Stimulated activated CD4-positive, alpha-beta T cell treated with anti-CD3 and anti-CD28 coated beads, Interleukin-1b, Interleukin-23, amount 100 ng/mL, for 4 hours (primary cell): ENCODE measurements at places on chromosomes 2 and 18.

DNA sequence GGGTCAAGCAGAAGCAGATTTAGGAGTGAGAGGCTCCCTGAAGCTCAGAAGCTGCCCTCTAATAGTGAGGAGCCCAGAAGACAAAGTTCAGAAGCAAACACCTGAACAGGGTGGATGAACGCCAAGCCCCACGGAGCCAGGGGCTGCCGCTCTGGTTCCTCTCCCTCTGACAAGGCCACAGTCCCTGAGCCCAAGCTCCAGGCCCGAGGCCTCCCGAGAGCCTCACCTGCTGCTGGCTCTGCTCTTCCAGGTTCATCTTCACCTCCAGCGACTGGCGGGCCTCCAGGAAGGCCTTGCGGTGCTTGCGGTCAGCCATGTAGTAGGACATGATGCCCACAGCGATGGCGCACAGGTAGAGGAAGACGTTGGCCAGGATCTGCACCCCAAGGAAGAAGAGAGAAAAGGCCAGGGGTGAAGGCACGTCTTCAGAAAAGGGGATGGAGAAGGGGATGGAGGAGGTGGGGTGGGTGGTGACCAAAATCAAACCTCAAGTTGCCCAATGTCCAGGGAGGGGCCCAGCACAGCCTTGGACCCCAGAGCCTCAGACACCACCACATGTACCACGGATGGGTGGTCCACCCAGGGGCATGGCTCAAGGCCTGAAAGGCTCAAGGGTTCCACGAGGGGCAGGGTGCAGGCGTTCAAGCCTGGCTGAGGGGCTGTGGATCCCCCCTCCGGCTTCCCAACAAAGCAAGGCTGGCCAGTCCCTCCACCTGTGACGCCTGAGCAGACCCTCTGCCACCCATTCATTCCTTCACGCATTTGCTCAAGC, 47.5 kb downstream of the ADCY3 start:
- no peak for DNase-seq

DNA sequence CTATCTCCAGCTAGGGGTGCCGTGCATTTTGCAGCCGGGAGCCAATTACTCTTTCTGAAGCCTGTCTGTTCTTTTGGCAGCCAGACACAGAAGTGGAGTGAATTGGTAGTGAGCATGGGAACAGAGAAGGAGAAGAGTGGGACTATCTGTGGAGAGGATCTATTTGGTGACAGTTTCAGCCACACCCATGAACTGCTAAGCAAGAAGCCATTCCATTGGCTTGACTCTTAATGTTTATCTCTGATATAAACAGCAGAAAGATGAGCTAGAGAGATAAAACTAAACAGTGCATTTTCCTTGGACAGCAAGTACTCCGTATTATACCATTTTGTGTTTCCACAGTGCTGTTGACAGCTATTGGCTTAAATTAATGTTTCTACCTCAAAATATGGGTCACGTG, 259.6 kb upstream of the THUMPD2 start:
- no peak for DNase-seq

DNA sequence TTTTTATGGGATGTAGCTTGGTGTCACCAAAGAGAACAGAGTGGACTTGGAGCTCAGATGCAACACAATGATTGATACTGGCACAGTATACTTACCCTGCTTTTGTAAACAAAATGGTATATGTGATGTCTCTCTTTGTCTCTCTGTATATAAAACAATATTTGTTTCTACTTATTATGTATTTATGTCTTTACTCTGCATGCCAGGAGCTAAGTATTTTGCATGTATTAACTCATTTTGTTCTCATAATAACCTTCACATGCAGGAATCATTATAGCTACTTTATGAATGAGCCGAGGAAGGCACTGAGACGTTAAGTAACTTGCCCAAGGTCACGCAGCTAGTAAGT, 27.9 kb upstream of the CASP8 start:
- DNase-seq: no peak

- no peak for DNase-seq
Measured at GRCh38 chr2:20629181-20629580, 21.7 kb downstream of the HS1BP3 start.

DNA sequence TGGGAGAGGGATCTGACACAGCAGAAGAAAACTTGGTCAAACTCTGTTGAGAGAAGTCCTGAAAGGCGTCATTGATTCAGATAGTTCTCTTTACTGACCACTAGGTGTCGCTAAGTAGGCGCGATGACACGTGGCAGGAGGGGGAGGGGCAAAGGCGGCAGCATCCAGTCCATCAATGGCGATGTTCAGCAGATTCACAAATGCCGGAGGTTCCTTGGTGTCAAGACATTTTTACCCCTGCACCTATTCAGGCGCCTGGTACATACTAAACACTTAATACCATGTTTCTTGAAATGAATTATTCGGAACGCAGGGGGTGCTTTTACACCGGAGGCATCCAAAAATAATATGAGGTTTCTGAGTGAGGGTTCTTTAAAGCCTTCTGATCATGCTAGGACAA, 3.0 kb upstream of the PLEK start:
- DNase-seq: peak; percentile 77

- no peak for DNase-seq
Measured at GRCh38 chr18:66792466-66792865, 188.6 kb upstream of the CDH19 start.

DNA sequence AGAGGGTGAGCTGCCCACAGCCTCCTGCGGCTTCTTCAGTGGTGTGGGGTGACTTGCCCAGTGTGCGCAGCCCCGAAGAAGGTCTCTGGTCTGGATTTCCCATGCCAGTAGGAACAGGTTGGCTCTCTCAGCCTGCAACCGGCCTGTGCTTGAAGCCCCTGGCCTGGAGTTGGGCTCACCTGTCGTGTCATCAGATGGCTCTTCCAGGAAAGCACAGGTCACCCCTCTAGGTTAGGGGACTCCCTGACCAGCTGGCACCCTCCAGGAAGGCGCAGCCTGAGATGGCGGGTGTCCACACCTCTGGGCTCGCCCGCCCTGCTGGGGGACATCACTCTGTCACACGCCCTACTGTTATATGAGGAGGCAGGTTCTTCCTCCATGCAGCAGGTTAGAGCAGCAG, 179.8 kb downstream of the SEPTIN10 start:
- DNase-seq: no peak

DNA sequence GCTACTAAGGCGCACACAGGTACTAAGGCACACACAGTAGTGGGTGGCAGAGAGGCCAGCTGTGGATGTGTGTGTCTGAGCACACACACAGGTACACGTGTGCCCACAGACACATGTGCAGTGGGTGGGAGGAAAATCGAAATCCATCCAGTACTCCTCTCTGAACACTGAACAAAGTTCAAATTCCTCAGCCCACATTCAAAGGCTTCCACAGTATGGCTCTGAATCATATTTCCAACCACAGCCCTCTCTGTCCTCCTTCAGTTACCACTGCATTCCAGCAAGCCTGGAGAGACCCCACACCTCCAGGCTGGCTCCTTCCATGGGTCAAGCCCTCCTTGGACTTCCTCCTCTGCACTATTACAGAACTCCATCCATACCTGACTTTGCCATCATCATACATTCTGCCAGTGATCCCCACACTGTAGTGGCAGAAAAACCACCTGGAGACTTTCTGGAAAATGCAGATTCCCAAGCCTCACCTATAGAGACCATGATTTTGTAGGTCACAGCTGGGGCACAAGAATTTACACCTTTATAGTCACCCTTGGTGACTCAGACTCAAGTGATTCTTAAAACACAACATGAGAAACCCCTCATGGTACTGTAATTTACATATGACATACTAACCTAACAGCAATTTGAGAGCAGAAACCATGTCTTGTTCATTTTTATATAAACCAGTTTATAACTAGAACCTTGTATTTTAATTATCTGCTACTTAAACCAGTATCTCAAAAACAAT, 31.4 kb downstream of the EPG5 start:
- no peak for DNase-seq

GRCh38 chr2:118185210-118186109, 97.2 kb downstream of the INSIG2 start:
- DNase-seq: peak; percentile 45

DNA sequence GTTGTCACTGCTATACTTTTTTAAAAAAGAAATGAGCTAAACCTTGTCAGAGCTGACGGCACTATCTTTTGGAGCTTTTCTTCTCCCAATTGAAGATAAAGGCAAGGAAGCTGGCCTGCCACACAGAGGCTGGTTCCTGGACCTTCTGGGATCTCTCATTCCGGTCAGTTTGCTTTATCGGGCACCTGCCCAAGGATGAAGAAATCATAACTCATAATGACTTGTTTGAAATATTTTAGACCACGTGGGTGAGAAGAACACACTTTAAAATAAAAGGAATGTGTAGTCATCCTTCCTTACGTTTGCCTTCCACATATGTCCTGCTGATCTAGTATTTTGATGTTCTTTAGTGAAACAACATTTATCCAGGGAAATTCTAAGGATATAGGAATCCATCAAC, 535.7 kb downstream of the DCC start:
- no peak for DNase-seq

- no peak for DNase-seq
Measured at GRCh38 chr2:118279005-118279404, 190.7 kb downstream of the INSIG2 start.

- DNase-seq: no peak
Measured at GRCh38 chr2:124478761-124479160, 453.7 kb downstream of the CNTNAP5 start.

DNA sequence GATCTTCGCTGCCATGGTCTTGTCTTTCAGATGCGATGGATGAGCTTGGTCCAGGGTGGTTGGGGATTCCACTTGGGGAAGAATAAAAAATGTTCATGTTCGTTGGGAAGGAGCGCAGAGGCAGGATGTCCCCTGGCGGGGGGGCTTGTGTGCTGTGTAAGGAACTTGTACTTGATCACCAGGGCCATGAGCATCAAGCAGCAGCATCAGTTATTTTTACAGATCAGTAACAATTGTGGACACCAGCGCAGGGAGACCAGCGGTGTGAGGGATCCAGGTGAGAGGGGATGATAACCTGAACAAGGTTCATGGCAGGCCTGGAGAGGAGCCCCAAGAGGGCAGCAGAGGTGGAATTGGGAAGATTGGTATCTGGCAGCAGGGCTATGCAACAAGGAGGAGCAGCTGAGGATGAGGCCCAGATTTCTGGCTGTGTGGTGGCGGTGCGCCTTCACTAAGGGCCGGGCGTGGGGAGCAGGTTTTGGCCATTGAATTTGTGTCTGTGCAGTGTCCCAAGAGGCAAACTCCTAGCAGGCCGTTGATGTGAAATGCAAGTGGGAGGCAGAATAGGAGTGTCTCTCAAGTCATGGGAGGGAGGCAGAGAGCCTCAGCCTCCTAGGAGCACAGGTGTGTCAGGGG, 3.9 kb downstream of the CNNM3 start:
- no peak for DNase-seq

- no peak for DNase-seq
Measured at GRCh38 chr2:236551471-236552211, 18.0 kb upstream of the ACKR3 start.

DNA sequence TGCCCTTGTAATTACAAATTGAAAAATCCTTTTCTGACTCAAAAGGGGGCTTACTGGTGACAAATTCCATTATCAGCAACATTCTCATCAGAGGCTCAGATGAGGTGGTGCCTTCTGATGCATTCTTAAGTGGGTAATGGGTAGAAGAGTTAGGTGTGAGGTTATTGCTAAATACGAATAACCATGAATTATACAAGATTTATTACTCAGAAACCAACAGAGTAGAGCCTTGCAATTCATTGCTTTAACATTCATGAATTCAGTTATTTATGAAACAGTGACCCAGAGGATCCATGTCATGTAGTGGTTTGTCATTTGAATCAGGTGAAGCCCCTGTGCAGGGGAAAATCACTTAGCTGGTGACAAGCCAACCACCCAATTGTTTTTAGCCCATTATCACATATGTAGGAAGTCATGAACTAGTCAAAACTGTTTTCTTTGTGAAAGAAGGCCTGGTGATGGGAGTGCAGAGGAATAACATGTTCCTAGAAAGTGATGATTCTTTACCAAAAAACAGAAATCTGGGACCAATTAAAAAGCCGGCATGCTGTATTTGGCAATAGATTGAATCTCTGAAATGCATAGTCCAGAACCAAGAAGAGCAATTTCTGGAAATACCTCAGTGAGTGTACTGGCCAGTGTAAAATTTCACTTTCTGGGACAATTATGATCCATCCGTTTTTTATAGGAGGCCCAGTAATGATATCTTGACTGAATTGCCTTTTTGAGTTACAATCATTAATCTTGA, 70.2 kb downstream of the CRIM1 start:
- no peak for DNase-seq

DNA sequence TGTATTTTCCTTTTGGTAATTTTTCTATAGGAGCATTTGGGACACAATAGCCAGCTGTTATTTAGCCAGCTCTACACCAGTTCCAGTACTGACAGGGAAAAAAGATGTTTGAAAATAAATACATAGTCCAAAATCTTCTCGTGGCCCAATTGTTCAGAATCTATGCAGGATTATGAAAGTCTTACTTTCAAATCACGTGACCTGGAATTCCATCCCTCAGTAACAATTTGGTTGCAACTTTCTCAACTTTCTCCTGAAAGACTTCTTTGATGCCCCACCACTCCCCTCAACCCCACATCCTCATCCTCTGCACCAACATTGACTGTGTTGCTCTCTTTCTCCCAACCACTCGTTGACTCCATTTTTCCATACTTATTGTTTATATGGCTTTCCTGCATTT, 539.0 kb downstream of the LRP1B start:
- DNase-seq: no peak

DNA sequence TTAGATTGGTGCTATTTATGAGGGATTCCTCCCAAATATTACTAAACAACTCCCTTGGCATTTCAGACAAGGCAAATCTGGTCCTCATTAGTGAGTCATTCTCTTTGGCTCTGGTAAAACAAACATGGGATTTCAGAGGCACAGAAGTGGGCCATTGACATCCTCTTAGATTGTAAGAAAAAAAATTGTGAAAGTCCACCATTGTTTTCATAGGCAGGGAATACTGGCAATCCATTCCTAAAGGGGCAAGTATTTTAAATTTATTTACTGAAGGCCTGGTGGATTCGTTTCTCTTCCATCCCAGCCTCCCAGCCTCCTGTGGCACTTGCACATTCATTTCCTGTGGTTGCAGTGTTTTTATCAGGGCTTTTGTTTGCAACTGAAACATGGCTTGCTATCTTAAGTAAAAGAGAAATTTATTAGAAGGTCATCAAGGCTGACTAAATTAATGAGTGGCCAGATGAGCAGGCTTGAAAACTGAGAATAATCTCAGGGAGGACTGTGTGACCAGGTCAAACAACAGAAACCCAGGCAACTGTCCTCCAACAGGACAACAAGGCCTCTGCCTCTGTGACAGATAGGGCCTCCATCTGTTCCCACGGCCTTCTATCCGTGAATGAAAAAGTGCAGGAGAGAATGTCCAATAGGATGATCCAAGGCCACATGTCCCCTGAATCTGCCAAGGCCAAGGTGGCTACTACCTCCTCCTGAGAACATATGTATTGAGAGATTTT, 23.1 kb upstream of the TNFAIP6 start:
- no peak for DNase-seq

DNA sequence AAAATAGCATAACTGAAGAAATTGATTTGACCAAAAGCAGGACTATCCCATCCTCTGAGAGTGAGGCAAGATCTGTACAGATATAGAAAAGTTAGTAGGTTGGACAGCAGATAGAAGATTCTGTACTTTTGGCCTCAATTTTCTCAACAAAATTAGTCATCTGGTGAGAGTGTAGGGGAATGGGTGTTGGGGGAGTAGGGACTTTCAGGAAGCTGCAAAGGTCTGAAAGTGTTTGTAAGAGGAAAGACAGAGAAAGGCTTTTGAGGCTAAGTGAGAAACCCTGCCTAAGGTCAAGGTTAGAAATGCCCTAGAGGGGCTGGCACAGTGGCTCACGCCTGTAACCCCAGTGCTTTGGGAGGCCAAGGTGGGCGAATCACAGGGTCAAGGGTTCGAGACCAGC, 40.3 kb downstream of the DAPL1 start:
- no peak for DNase-seq
